ENCODE measurements at places on chromosomes 3 and 15. TPM values are rescaled to one million over a fixed set of nuclear protein-coding genes. Genes with fewer than 3 reads are reported as not detected.

DNA sequence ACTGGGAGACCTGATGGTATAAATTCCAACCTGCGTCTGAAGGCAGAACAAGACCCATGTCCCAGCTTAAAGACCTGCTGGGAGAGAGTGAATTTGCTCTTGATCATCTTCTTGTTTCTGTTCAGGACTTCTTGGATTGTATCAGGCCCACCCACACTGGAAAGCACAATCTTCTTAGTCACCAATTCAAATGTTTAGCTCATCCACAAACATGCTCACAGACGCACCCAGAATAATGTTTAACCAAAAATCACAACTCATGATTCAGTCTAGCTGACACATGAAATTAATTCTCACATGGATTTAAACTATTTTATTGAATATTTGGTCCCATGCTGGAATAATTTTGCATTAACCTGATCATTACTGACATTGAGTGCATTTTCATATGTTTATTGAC lies 37.8 kb upstream of the GOLGA6L2 start:
- DNase-seq = no peak

- DNase-seq = no peak
These were observed 791.0 kb downstream of the OTOL1 start for GRCh38 chr3:162287600-162287999.

DNA sequence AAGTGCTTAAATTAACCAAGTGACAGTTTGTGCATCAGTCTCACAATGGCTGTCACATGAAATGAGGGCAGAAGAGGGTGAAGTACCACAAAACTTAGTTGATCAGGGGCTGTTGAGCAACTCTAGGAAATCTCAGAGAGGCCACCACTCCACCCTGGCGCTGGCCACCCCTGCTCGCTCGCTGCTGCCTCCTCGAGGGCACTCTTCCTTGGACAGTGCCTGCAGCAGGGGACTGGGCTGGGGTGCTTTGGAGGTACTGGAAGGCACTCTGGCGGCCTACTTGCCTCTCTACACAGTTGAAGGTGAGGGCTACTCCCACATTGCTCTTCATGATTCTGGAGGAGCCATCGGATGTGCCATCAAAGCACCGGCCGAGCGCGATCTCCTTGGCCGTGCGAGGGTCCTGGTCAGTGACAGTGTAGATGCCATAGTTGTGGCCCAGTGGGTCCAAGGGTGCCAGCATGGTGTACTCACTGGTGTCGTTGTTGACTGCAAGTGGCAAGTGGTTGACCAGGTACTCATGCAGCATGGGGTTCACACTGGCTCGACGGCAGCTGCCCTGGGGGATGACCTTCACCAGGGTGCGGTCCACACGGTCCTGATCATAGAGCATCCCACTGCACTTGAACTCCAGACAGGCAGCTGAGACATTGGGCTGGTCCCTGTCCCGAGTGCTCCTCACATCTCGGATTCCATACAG lies 11.6 kb upstream of the CLPX start:
- no peak for DNase-seq

The ITPKA gene
- total RNA-seq = 0.07 TPM

DNA sequence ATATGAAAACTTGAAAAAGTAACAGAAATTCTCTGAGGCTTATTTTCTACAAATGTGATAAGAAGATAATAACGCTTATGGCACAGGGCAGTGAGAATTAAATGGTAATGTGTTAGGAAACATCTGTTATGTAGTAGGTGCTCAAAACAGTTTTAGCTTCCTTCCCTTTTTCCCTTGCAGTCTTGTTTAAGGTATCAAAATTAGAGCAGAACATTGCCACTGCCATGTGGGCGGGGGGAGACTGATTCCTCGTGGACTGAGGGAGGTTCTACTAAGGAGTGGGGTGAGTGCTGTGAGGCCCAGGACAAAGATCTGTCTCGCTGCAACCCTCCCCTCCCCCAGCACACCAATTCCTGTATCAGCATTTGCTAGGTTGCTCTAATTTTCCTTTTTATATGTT lies 702.4 kb downstream of the TUSC7 start:
- no peak for DNase-seq

The IRAK2 gene
- total RNA-seq = 0.83 TPM

The ENTPD3 gene
- total RNA-seq = not detected

GRCh38 chr15:69472562-69472961 lies 19.9 kb downstream of the RPLP1 start:
- no peak for DNase-seq

- no peak for DNase-seq
These were observed 1.9 kb upstream of the GPD1L start for GRCh38 chr3:32104492-32104891.

DNA sequence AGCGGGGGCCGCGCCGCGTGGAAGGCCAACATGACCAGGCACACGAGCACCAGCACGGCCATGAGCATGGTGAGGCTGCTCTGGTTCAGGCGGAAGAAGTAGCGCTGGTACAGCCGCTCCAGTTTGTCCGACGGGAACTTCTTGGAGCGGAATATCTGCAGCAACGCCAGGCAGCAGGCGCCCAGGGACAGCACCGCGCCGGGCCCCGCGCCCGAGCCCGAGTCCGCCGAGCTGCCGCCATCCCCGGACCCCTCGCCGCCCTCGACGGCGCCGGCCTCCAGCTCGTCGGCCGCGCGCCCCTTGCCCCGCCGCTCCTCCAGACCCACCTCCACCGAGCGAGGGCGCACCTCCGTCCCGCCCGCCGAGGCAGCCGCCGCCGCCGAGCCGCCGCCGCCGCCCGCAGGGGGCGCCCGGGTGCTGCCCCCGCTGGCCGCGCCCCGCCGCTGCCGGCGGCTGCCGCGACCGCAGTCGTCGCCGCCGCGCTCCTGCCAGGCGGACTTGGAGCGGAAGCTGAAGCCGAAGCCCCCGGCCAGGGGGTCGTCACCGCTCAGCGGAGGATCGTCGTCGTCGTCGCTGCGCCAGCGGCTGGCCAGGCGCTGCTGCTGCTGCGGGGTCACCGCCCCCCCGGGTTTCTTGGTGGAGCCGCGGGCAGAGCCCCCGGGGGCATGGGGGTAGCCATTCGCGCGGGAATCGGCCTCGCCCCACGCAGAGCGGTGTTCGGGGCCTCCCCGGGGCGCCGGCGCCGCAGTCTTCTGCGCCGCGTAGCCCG lies 957 bp downstream of the ADCY5 start:
- DNase-seq = peak; percentile 96

GRCh38 chr3:146818301-146818700 lies 213.2 kb upstream of the PLSCR5 start:
- DNase-seq = no peak

The CACNA2D2 gene
- total RNA-seq = 5.9 TPM

The ZDHHC23 gene
- 6.4 TPM for total RNA-seq

The LINGO1 gene
- 11.9 TPM for total RNA-seq

The FAM3D gene
- not detected for total RNA-seq

The GAP43 gene
- total RNA-seq = 26.4 TPM

The RBM15B gene
- total RNA-seq = 29.3 TPM

DNA sequence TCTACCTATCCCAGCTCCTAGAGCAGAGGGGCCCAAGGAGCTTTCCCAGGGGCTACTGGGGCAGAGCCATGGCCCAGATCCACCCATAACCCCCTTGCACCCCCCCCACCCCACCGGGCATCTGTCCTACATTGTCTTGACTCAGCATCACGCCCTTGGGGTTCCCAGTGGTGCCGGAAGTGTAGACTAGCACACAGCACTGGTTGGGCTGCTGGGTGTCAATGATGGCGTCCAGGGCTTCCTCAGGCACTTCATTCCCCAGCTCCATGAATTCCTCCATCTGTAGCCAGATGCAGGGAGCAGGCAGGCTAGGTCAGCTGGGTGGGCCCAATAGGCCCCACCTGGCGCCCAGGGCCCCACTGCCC lies 33.2 kb downstream of the IDH3A start:
- DNase-seq = peak; percentile 18

DNA sequence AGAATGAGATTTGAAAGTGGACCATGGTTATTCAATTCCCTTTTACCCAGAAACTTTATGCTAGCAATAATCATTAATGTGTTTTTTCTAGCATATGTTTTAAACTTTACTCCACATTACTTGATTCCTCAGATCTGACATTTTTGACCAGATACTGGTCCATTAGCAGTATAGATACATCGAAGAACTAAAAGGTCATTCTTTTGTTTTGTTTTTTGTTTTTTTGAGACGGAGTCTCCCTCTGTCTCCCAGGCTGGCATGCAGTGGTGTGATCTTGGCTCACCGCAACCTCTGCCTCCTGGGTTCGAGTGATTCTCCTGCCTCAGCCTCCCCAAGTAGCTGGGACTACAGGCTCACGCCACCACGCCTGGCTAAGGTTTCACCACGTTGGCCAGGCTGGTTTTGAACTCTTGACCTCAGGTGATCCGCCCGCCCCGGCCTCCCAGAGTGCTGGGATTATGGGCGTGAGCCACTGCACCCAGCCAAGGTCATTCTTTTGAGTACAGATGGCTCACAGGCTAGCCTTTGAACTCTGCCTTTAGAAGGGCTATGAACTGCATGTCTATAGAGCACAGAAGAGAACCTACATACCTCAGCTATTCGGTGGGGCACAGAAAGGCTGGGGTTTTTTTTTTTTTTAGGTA lies 28.6 kb downstream of the CHP1 start:
- no peak for DNase-seq

DNA sequence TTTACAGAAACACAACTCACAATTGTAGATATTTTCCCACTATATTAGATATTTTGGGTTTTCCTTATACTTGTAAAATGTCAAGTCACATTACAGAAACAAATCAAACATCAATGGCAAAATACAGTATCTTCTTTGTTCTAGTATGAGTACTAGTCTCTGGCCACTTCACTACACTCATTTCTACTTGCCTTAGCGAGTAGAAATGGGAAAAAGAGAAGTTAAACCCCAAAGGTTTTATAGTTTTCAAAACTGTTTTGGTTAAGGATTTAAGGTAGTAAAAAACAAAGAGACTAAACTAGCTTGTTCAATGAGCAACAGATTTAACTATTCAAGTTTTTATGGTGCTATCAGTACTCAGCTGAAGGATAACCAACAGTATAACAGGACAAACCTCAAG lies 81.7 kb downstream of the BTD start:
- no peak for DNase-seq

DNA sequence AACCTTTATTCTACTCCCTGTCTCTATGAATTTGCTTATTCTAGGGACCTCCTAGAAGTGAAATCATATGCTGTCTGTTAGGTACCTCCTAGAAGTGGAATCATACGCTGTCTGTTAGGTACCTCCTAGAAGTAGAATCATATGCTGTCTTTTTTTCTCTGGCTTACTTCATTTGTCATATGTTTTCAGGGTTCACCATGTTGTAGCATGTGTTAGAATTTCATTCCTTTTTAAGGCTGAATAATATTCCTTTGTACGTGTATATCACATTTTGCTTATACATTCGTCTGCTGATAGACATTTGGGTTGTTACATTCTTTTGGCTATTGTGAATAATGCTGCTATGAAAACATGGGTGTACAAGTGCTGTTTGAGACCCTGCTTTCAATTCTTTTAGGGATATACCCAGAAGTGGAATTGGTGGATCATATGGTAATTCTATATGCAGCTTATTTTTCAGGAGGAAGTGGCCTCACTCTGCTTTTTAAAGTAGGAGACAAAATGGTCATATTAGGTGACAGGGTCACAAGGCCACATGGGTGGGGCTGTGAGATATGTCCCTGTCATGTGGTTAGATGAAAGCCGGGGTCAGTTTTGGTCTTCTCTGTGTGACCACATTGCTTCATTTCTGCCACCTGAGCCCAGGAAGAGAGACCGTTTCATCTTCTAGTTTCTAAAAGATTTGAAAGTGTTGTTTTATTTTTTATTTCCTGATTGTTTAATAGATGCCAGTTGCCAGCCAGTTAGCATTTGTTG lies 76.7 kb downstream of the FLNB start:
- no peak for DNase-seq

- DNase-seq = no peak
These were observed 31.1 kb downstream of the EIF1B start for GRCh38 chr3:40340541-40341170.

The MINAR1 gene
- 1.0 TPM for total RNA-seq

The KBTBD13 gene
- 0.17 TPM for total RNA-seq

DNA sequence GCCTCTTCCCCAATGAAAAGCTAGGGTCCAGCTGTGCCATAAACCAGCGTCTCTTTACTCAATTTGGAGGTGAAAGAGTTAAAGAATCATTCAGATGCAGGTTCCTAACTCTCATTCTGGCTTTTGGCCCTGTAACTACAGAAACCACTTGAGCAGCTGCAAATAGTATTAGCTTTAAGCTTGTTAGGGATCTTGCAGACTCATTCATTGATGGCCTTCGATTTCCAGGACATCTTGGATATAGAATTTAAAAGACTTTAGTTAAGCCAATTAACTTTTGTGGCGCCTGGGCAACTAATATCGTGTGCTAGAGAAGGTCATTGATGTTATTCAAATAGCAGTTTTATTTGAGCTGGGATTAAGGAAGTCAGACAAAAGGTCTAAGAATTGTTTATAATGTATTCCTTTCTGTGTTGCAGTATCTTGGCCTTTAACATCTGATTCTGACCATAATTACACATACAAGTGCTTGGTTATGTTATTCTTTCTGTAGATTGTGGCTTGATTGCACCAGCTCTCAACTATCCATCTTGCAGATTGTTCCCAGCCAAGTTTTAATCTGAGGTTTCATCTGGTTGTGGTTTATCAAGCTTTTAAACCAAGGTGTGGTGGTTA lies 185.3 kb downstream of the CACNA2D3 start:
- no peak for DNase-seq

GRCh38 chr15:48388016-48388851 lies 57.0 kb downstream of the DUT start:
- no peak for DNase-seq

DNA sequence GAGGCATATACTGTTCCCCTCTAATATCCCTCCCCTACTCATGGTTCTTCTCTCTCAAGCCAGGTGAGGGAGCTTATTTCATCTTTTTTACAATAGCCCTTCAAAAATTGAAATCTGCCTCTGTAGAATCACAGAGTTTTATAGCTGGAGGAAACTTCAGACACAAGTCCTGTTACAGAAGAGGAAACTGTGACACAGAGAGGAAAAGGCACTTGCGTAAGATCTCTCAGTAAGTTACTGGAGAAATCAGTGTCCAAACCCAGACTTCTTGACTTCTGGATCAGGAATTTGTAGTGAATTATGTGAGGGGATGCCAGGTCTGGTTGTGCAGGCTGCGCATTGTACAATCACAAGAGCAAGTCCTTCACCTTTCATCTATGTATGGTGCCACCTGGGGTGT lies 4.6 kb downstream of the FGD5 start:
- DNase-seq = no peak

GRCh38 chr3:65532215-65532614 lies 506.5 kb downstream of the MAGI1 start:
- DNase-seq = no peak

DNA sequence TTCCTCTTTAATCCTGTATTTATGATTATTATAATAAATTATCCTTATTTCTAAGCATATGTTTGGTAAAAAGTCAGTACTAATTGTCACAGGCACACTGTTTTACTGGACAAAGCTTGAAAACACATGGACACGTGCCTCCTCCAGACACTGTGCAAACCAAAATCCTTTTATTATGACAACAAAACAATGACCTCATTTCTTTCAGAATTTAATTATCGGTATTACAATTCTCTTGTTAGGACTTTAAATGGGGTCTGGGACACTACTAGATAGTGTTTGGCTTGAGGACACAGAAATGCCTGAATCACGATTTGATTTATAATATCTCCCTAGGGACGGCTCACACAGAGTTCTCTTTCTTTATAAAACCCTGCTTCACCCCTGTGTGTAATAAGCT lies 107.3 kb upstream of the IGSF10 start:
- DNase-seq = no peak

- DNase-seq = no peak
These were observed 581.2 kb downstream of the PYDC2 start for GRCh38 chr3:192042116-192042515.

- no peak for DNase-seq
These were observed 515 bp upstream of the MTHFS start for GRCh38 chr15:79897380-79897678.

- no peak for DNase-seq
These were observed 97.9 kb upstream of the EIF1B start for GRCh38 chr3:40211579-40211978.

The LRRN1 gene
- 22.6 TPM for total RNA-seq

The SUCNR1 gene
- total RNA-seq = not detected
